Activated naive CD4-positive, alpha-beta T cell (primary cell): ENCODE measurements at places on chromosomes 1 and 21.

DNA sequence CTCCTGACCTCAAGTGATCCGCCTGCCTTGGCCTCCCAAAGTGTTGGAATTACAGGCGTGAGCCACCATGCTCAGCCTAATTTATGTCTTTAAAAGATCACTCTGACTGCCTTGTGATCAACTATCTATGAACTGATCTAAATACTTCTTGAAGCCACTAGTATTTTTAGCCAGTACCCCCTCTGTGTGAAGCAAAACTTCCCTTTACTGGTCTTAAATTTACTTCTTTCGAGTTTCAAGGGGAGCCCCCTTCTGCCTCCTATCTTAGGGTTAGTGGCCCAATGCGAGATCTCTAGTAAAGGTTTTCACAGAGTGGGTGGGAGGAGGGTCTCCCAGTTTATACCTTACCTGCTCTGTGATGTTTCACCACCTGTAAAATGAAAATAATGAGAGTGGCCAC is 66.1 kb upstream of the RPL11 start:
- DNase-seq = no peak

- DNase-seq = no peak
Observed at GRCh38 chr1:214377886-214378285, 96.9 kb downstream of the SMYD2 start.

DNA sequence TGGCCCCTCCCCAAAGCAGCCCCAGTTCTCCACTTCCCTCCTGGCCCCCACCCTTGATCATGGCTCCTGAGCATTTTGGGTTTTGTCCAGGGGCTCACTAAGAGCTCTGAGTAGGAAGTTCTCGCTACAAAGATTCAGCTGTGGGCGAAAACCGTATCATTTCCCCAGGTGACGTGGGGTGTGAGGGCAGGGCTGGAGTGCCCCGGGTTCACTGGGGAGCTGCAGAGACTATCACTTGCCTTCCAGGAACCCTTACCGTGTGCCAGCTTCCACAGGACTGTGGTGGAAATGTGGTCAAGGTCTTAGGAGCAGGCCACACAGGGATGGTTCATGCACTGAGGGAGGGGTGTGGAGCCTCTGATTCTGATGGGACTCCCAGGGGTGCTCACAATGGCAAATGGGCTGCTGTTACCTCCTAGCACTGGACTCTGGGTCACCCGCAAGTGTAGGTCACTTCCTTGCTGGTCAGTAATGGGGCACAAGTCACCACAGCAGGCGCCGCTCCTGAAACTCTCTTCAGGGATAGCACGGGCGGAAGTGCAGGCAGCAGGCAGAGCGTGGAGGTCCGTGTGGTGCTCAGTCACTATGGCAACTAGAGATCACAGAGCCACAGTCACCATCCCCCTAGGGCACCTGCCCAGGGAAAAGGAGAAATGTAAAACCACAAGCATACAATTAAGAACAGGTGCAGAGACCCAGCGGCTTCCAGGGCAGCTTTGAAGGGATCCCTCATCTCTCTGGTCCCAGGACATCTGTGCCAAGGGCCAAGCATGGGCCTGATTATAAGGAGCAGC is 35.4 kb downstream of the RSPH1 start:
- peak; percentile 30 for DNase-seq

- DNase-seq = no peak
Observed at GRCh38 chr1:36182734-36183133, 26.8 kb downstream of the MAP7D1 start.

- DNase-seq = no peak
Observed at GRCh38 chr21:44987301-44987885, 47.6 kb downstream of the SLX9 start.

DNA sequence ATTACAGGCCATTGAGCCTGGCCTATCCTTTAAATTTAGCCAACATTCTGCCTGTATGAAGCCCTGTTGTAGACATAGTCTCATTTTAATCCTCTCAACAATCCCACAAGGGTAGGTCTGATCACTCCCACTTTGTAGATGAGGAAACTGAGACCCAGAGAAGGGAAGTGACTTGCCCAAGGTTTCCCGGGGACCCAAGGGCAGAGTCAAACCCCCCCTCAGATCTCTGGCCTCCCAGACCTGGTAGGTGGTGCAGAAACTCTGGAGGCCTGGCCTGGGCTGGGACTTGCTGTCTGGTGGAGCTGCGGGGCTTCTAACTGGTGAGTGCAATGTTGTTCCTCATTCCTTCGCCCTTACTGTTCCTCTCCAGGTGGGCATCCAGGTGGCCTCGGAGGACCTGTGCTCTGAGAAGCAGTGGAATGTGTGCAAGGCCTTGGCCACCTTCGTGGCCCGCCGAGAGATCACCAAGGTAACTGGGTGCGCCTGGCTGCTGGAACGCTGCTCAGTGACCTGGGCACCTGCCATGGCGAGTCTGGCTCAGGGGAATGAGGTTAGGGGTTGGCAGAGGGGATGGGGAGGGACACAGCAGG is 29.7 kb downstream of the FAM151A start:
- DNase-seq = no peak

- DNase-seq = no peak
Observed at GRCh38 chr1:96703186-96703585, 18.4 kb upstream of the PTBP2 start.

DNA sequence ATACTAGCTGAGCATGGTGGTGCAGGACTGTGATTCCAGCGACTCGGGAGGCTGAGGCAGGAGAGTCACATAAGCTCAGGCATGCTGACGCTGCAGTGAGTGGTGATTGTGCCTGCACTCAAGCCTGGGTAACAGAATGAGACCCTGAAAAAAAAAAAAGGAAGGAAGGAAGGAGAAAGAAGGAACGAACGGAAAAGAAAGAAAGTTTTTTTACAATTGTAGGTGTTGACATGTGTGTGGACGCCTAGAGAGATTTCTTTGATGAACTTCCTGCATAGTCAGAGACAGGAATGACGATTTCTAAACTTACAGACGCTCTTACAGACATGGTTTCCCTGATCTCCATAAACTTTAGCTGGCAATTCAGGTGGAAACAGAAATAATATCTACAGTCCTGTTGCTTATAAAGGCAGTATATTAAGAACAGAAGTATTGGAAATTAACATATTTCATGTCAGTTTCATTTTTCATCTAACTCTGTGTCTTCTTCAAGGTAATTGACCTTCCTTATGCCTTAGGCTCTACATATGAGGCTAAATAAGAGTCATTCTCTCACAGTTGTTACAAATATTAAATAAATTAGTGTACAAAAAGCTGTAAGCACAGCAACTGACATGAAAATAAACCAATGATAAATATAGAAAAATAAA is 4.1 kb downstream of the SAMSN1 start:
- no peak for DNase-seq

- no peak for DNase-seq
Observed at GRCh38 chr1:238558156-238558555, 667.4 kb upstream of the ZP4 start.

- no peak for DNase-seq
Observed at GRCh38 chr1:154174654-154175053, 17.2 kb downstream of the TPM3 start.

DNA sequence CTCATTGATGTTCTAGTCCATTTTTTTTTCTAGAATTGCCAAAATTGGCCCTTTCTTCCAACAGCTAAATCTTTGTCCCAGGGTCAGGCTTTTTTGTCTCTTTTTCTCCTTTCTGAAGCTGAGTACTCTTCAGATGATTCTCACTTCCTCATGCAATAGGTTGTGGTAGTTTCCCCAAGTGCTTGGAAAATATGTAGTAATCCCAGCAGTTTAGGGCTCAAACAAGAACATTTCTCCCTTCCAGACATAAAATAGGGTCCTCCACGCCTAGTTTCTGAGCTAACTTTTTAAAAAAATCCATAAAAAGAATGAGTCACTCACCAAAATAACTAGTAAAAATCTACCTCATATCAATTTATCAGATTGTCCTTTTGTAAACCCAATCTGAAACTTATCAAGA is 10.0 kb upstream of the MCOLN3 start:
- no peak for DNase-seq

DNA sequence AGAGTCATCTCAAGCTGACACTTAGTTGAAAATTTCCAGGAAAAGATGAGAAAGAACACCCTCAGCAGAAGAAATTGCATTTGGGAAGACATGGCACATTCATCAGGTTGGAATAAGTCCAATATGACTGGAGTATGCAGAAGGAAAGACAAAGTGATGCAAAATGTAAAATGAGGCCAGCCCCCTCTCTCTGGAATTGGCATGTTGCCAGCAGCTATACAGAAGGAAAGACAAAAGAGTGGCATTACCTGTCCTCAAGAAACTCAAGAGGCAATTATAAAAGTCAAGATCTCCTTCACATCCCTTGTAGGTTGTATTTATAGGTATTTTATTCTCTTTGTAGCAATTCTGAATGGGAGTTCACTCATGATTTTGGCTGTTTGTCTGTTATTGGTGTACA is 426.3 kb downstream of the AGBL4 start:
- no peak for DNase-seq

DNA sequence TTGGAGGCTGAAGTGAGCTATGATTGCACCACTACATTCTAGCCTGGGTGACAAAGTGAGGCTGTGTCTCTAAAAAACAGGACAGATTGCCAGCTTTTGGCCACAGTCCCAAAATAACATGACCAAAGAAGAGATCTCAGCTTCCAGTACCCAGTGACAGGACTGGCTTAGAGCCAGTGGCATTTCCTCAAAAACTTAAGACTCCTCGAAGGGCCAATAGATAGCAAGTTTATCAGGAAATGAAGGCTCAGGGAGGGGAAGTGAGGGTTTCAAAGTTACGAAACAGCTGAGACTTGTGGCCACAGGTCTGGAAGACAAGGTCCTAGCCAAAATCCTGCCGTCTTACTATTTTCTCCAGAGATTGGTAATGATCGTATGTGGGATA is 6.3 kb upstream of the TMEM39B start:
- DNase-seq = no peak

GRCh38 chr1:8274352-8274751 is 43.6 kb upstream of the SLC45A1 start:
- DNase-seq = no peak

DNA sequence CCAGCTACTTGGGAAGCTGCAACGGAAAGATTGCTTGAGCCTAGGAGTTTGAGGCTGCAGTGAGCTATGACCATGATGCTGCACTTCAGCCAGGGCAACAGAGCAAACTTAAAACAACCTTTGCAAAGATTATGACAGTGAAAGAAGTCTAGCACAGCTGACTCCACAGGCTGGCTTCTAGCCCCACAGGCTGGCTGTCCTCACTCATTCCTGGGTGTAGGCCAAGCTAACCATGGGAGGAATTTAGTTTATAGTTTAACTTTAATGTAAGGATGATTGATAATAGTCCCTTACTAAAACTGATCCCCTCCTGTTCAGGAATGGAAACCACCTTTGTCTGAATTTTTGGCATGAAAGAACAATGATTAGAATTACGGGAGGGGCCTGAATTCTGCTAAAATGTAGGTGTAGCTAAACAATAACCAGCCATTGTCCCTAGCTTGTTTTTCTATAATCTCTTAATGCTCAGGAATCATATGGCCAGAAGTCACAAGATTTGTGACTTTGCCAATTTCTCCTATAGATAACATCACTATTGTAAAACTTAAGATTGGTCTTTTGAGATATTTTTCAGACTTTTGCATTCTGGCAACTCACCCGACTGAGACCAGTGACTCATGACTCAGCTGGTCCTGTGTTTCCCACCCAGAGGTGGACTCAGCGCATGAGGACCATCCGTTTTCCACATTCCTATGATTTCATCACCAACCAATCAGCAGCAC is 28.1 kb upstream of the SGIP1 start:
- no peak for DNase-seq

DNA sequence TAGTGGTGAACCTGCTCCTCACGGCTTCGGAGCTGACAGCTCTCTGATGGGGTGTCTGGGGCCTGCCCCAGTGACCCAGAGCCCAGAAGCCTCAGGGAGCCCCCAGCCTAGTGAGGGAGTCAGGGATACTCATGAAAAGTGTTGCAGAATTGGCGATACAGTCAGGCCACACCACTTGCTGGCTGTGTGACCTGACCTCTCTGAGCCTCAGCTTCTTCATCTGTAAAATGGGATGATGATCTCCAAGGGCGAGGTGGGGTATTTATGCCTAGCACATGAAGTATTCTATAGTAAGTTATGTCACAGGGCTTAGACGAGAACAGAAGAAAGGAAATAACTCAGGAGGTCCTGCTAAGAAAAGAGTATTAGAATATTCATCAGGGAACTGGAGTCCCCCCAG is 1.6 kb downstream of the TMEM51 start:
- DNase-seq = no peak

- DNase-seq = no peak
Observed at GRCh38 chr1:92585831-92586230, 99.1 kb upstream of the GFI1 start.

- no peak for DNase-seq
Observed at GRCh38 chr1:221635305-221635704, 106.6 kb downstream of the DUSP10 start.

GRCh38 chr1:62593825-62594394 is 3.4 kb upstream of the ANGPTL3 start:
- DNase-seq = no peak

GRCh38 chr1:59699227-59699847 is 115.4 kb upstream of the HOOK1 start:
- no peak for DNase-seq

GRCh38 chr1:155499953-155500639 is 62.5 kb downstream of the ASH1L start:
- DNase-seq = no peak

- no peak for DNase-seq
Observed at GRCh38 chr1:22739648-22740385, 29.2 kb downstream of the EPHB2 start.

- DNase-seq = no peak
Observed at GRCh38 chr1:47938520-47938919, 58.7 kb downstream of the TRABD2B start.

GRCh38 chr1:10701145-10701544 is 95.3 kb downstream of the CASZ1 start:
- DNase-seq = no peak

- DNase-seq = no peak
Observed at GRCh38 chr1:3759796-3760195, 7.5 kb downstream of the CCDC27 start.
